A549 treated with ZK216348 at 1 μM for 4 hours (cell line): ENCODE measurements at places on chromosomes 12 and 14. TPM values are rescaled to one million over a fixed set of nuclear protein-coding genes. Genes with fewer than 3 reads are reported as not detected.

The TBX5 gene
- total RNA-seq, result not detected in 5 replicates

The PPM1H gene
- total RNA-seq, result 6.0 to 8.9 TPM (median 7.6 TPM) in 5 replicates

The FAIM2 gene
- 0.09 TPM in 1 of 5 replicates, not detected in the others for total RNA-seq

The ZC2HC1C gene
- total RNA-seq, result 3.9 to 5.3 TPM (median 4.1 TPM) in 5 replicates

The GNG2 gene
- 2.6 to 4.4 TPM (median 3.2 TPM) in 5 replicates for total RNA-seq
